ENCODE measurements at places on chromosomes 4 and X. TPM values are rescaled to one million over a fixed set of nuclear protein-coding genes. Genes with fewer than 3 reads are reported as not detected.

DNA sequence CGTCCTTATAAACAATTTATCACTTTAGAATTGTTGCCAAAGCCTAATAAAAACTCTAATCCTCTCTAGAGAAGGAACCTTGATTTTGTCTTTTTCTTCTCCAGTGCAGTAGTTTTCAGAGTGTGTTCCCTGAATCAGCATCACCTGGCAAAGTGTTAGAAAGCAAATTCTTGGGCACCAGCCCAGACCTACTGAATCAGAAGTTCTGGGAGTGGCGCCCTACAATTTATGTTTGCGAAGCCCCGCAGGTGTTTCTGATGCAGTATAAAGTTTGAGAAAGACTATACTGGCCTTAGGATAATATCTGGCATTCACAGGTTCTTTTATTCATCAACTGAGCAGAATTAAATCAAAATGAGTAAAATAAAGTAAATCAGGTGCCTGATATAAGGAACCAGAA, 645.8 kb upstream of the ATOH1 start:
- H3K27ac ChIP-seq: no peak overlapping the region
- H3K4me1 ChIP-seq: no peaks in the 10 kb centered on the region
- no peak for DNase-seq
- no peaks in the 10 kb centered on the region for H3K27me3 ChIP-seq
- H3K4me3 ChIP-seq: no peak overlapping the region
- H3K36me3 ChIP-seq: no peaks in the 10 kb centered on the region

DNA sequence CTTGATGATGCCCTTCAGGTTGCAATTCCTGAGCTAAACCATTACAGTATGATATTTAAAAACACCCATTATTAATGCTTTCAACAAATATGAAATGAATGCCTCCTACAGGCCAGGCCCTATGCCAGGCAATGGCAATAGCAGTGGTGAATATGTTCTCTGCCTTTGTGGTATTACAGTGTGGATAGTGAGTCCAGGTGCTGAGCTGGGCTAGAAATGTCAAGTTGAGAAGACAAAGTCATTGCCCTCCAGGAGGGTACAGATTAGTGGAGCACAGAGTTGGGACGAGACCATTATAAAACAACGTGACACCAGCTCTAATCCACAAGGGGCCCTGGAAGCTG, 81.9 kb downstream of the RBM47 start:
- no peaks in the 10 kb centered on the region for H3K36me3 ChIP-seq
- peaks cover 22% of the 10 kb centered on the region for H3K4me1 ChIP-seq
- H3K27me3 ChIP-seq: no peaks in the 10 kb centered on the region
- DNase-seq: no peak

DNA sequence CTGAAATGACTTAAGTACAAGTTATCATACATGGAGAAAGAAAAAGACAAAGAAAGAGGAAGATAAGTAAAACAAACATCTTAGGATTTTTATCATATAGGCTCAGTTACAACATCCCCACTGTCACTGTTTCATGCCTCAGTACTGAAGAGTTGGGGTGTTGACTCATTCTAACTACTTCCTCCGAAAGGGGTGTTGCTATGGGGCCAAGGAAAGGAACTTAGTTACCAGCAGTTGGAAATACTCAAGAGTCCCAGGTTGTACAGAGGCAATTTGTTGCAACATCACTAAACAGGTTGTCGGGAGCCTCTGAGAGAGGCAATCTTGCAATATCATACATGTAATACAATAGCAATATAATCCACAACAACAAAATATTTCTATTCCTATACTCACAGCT, 1264.7 kb downstream of the PCDH7 start:
- no peaks in the 10 kb centered on the region for H3K36me3 ChIP-seq
- no peaks in the 10 kb centered on the region for H3K27me3 ChIP-seq
- no peak for DNase-seq
- H3K4me1 ChIP-seq: no peaks in the 10 kb centered on the region

- peaks cover 5% of the 10 kb centered on the region for H3K4me1 ChIP-seq
- no peaks in the 10 kb centered on the region for H3K27me3 ChIP-seq
- no peak overlapping the region for H3K27ac ChIP-seq
- DNase-seq: no peak
- no peak overlapping the region for H3K4me3 ChIP-seq
Measured at GRCh38 chr4:11438647-11439046, 10.0 kb upstream of the HS3ST1 start.

PDCL2 gene
- not detected for total RNA-seq

DNA sequence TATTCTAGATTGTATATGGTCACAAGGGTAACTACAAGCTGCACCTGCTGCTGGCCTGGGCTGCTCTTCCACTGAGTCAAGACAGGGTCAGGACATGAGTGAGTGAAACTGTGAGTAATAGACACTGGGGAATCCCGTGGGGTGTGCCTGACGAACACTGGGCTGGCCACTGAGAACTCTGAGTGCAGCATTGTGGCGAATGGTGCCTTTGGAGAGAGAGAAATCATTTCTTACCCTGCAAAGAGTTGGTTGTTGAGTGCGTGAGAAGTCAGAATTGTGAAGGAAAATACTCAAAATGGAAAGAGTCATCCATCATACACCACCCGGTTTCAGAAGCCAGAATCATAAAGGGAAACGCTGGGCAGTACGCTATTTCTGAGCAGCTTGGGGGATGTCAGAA, 43.1 kb upstream of the LSM6 start:
- peak; percentile 58 for DNase-seq
- no peaks in the 10 kb centered on the region for H3K36me3 ChIP-seq
- H3K27me3 ChIP-seq: peaks cover 15% of the 10 kb centered on the region
- H3K4me1 ChIP-seq: peaks cover 5% of the 10 kb centered on the region
- H3K4me3 ChIP-seq: no peak overlapping the region

GRCh38 chr4:143178923-143179322, 5.8 kb upstream of the USP38 start:
- DNase-seq: no peak
- H3K4me1 ChIP-seq: peaks cover 19% of the 10 kb centered on the region
- H3K27ac ChIP-seq: no peak overlapping the region
- H3K27me3 ChIP-seq: no peaks in the 10 kb centered on the region

GRCh38 chr4:56650262-56651055, 30.6 kb downstream of the HOPX start:
- peaks cover 71% of the 10 kb centered on the region for H3K4me1 ChIP-seq
- H3K36me3 ChIP-seq: peaks cover 32% of the 10 kb centered on the region

DNA sequence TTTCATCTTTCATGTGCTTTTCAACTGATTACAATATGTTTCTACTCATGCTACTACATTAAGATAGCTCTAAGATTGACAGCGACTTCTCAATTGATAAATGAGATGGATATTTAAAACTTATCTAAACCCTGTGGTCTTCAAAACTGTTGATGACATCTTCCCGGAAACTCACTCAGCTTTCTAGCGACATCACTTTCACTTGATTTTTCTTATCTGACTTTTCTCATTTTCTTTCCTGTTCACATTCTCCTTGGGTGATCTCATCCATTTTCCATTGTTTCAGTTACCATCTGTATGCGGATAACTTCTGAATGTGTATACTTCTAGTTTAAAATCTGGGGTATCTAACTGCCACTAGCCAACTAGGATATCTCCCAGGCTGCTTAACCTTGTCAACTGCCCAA, 3.1 kb downstream of the POLR2B start:
- H3K4me3 ChIP-seq: peak overlapping the region; percentile 100
- H3K27ac ChIP-seq: peak overlapping the region; percentile 85
- peaks cover 29% of the 10 kb centered on the region for H3K4me1 ChIP-seq

DNA sequence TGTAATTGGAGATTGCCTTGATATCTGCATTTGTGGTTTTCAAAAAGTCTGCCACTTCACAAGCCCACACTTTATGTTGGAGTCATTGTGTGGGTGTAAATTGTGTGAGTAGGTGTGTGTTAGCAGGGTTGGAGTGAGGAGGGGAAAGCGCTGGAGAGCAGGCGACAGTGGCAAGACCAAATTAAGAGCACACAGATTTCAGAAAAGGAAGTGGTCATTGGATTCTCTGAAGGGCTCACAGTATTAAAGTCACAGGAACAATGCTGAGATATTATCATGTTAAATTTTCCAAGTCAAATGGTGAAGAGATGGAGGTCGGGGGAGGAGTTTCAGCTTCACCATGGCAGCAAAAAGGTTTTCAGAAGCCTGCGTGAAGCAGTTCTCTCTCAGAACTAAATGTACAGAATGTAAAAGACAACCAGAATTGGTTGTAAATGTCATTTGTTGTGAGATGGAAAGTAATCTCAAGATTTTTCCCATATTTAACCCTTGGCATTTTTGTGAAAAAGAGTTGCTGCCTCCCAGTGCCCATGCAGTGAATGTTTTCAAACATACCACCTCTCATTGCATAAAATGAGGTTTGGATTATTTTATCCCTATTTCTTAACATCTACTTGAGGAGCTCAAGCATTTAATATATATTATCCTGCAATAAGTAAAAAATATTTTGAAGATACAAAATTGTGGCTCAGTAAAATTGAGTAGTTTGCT, 265.9 kb downstream of the ZNF674 start:
- no peaks in the 10 kb centered on the region for H3K36me3 ChIP-seq
- H3K4me1 ChIP-seq: peaks cover 13% of the 10 kb centered on the region
- H3K4me3 ChIP-seq: peak overlapping the region; percentile 3
- no peaks in the 10 kb centered on the region for H3K27me3 ChIP-seq
- H3K27ac ChIP-seq: peak overlapping the region; percentile 72
- DNase-seq: peak; percentile 3

DNA sequence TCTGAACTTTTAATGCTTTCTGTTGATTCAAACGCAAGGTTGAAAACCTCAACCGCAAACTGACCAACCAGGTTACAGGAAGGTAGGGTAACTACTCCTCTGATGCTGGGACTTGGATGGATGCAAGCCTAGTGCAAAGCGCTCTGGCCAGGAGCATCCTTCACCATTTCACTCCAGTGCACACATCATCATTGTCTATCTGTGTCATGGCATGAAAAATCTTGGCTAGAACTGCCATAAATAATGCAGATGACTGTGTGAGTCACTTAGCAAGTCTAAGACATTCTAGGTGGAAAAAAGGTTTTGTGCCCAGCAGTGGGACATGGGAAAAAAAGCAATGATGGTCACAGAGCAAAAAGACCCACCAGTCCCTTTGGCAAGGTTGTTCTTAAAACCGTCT, 10.9 kb downstream of the ADGRA3 start:
- H3K4me3 ChIP-seq: no peak overlapping the region
- H3K27ac ChIP-seq: no peak overlapping the region
- H3K36me3 ChIP-seq: peaks cover 8% of the 10 kb centered on the region
- peaks cover 22% of the 10 kb centered on the region for H3K4me1 ChIP-seq
- no peak for DNase-seq

- H3K4me1 ChIP-seq: peaks cover 19% of the 10 kb centered on the region
- no peaks in the 10 kb centered on the region for H3K27me3 ChIP-seq
- H3K4me3 ChIP-seq: no peak overlapping the region
- no peak for DNase-seq
- no peaks in the 10 kb centered on the region for H3K36me3 ChIP-seq
- H3K27ac ChIP-seq: no peak overlapping the region
Measured at GRCh38 chr4:38562751-38563198, 101.2 kb upstream of the KLF3 start.

DNA sequence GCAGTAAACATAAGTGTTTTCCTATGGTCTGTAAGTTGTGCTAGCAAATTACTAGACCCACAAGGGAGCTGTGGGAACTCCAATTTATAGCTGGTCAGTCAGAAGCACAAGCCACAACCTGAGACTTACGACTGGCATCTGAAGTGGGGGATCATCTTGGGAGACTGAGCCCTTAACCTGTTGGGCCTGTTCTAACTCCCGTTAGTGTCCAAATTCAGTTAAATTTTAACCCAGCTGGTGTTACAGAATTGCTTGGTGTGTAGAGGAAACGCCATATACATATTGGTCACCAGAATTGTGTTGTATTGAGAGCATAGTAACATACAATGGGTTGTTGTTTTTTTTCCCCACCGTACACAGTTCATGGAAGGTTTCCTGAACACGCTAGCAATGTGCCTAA, 25.1 kb upstream of the NFXL1 start:
- H3K4me3 ChIP-seq: no peak overlapping the region
- no peak for DNase-seq
- no peaks in the 10 kb centered on the region for H3K4me1 ChIP-seq
- H3K27ac ChIP-seq: no peak overlapping the region

DNA sequence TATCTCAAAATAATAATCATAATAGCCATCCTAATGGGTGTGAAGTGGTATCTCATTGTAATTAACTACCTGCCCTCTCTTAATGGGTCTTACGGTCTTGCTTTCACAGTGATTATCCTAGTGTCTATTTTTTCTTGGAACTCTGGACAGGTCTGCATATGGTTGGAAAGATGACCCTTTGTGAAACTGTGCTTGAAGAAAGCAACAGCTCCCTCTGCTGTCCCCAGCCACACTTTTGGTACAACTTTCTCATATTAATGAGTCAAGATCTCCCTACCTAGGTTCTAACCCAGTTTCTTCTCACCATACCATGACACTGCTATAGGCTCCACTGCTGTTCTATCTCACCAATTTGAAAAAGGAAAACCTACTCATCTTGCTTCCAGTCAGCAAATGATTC, 2.4 kb downstream of the TFDP3 start:
- H3K36me3 ChIP-seq: no peaks in the 10 kb centered on the region
- H3K4me1 ChIP-seq: no peaks in the 10 kb centered on the region
- no peak overlapping the region for H3K27ac ChIP-seq
- H3K27me3 ChIP-seq: no peaks in the 10 kb centered on the region
- H3K4me3 ChIP-seq: no peak overlapping the region

SH3D19 gene
- total RNA-seq: not detected

TENT5D gene
- not detected for total RNA-seq

DNA sequence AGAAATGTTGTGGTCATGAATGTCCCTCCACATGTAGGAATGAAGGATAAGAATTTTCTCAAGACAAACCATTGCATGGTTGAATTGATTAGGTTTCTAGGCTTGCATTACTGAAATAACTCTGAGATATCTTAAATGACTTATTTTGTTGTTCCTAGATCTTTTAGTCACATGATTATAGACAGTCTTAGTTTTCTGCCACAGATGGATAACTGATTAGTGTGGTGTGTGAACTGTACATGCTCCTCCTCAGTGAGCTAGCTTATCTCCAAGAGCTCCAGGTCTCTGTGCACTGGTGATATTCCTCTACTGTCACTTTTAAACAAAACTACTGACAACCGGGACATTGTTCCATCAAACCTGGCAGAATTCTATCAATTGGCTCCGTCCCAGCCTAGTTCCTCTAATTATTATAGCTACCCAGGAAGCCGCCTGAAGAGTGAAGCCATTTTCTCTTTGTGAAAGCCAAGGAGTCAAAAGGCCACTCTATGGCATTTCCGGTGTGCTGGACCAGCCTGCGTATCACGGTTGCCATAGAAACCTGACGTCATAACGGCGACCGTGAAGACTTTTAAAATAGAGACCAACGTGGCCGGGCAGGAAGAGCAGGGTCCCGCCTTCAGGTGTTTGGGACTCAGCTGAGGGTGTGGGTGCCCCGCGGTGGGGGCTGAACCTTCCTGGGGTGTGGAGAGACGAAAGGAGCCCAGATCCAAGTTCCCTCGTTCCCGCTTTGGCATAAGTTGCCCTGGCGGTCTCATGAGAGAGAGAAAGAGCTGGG, 28.1 kb downstream of the BEX3 start:
- peaks cover 6% of the 10 kb centered on the region for H3K4me1 ChIP-seq
- peak overlapping the region; percentile 85 for H3K4me3 ChIP-seq
- H3K27me3 ChIP-seq: peaks cover 18% of the 10 kb centered on the region
